Frontal cortex (tissue), 4 donors: ENCODE measurements at places on chromosomes 11 and 22. TPM values are rescaled to one million over a fixed set of nuclear protein-coding genes. Genes with fewer than 3 reads are reported as not detected.

The SWAP70 gene
- total RNA-seq, result 9.8 TPM

The KCNJ11 gene
- total RNA-seq, result 11.0 TPM

The KCTD14 gene
- 0.82 TPM for total RNA-seq

The ART5 gene
- total RNA-seq, result not detected

The MRGPRX3 gene
- not detected for total RNA-seq
